ENCODE measurements at places on chromosomes 3 and 15.

DNA sequence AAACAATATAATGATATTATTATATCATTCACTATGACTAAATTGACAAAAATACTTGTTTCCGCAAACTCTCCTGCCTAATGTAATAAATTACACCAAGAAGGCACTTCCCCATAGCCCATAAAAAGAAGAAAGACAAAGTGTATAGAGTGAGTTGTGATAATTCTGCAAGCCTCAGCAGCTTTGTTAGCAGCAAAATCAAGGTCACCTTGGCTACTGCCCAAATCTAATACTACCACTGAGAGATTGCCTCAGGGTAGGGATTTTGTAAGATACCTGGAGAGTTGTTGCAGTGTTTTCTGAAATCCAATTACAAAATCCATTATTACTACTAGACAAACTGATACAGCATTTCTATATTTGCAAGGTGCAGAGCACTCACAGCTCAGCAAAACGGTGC is 503.5 kb downstream of the FGF12 start:
- DNase-seq = peak; percentile 85

- DNase-seq = peak; percentile 70
These were observed 78.3 kb upstream of the CDIN1 start for GRCh38 chr15:36501063-36501678.

GRCh38 chr3:23238578-23238977 is 35.5 kb downstream of the UBE2E2 start:
- DNase-seq = no peak

- no peak for DNase-seq
These were observed 63.3 kb downstream of the RBM6 start for GRCh38 chr3:50003216-50003615.

GRCh38 chr3:90036939-90037469 is 929.6 kb downstream of the EPHA3 start:
- no peak for DNase-seq

- DNase-seq = no peak
These were observed 755.7 kb upstream of the ALCAM start for GRCh38 chr3:104610730-104611652.

- no peak for DNase-seq
These were observed 18.8 kb downstream of the TFRC start for GRCh38 chr3:196063049-196063448.

DNA sequence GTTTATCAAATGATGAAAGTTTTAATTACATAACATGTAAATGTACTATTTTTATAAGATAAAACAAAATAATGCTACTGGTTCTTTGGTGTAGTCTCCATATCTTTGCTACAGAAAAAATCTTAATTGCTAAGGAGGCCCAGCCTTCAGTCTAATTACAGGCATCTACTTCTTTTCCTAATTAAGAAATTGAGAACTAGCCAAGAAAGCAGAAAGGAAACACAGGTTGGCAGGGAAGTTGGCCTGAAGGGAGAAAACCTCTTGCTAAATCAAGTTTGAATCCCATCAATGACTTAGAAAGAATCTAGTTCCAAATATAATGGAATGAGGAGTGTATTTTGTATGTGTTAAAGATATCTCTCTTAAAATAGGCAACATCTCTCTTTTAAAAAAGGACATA is 212.4 kb upstream of the ARL6 start:
- no peak for DNase-seq

DNA sequence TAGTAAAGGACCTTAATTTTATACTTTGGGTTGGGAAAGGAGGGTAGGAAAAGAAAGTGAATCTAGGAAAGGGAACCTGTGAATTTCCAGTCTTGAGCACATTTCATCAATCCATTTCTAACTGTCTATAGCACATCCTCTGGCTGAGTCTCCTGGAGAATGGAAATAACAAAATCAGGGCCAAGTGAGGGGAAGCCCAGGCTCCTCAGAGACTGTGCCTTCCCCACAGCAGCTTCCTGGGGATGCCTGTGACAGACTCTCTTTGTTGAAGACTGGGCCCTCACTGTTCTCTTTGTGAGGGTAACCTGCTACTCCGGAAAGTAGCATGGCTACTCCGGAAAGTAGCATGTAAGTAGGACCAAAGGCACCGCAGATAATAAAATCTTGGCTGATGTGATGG is 22.6 kb upstream of the CSPG5 start:
- no peak for DNase-seq

DNA sequence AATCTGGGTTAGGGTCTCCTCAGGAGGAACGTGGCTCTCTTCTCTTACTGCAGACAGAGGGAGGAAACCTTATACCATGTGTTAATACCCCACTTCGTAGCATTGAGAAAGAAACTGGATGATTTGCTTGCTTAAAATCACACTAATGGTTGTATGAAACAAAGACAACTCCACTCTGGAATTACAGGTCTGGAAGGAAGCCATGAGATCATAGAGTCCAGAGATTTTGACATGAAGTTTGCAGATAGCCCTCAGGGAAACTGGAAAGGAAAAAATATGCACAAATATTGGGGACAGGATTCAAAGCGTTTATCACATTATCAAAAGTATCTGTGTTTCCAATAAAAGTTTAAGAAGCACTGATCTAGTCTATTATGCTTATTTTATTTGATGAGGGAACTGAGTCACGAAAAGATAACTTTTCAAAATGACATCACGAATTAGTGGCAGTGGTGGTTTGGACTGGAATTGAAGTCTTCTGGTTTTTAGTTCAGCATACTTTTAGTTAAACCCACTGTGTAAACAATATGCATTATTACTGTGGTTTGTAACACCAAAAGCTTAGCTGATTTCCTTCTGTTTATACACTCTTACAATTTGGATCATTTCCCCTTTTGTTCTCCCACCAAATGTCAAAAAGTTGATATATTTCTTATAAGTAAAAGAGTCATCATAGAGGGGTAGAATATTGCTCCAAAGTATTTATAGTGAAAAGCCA is 16.8 kb downstream of the FGF7 start:
- DNase-seq = no peak

DNA sequence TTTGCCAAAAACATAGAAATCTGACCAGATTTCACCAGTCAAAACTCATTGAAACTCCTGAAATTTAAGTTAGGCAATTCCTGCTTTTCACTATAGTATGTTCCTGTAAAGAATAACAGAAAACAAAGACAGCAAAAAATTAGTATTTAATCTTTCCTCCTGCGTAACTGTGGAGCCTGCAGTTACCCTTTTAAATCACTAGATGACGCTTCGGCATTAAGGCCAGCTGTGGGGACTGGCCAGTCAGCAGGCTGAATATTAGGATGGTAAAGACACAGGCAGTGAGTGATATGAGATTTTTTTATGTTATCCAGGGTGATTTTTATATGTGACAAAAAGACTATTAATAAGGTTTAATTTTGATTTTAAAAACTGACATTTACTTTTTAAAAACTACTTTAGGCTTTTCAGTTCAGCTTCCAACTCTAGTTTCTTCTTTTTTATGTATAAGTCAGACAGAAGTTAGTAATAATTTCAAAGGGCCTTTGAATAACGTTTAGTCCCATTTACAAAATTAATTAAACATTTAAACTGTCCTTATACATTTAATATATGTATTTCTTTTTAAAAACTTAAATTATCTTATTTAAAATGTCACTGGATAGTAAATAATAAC is 165.1 kb downstream of the PPM1L start:
- DNase-seq = peak; percentile 19

DNA sequence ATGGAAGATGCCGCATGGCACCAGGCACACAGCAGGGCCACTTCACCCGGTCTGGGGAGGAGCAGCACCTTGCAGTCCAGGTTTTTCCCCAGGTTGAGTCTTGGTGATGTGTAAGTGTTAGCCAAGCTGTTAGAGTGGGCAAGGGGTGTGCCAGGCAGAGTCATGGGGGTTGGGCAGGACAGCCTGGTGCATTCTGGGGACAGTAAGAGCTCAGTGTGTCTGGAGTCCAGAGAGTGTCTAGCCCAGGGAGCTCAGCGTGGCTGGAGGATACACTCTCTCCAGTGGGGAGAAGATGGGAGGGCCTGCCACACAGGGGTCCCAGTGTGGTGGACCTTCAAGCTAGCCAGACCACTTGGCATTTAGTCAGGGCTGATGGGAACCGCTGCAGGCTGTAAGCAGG is 87.4 kb downstream of the AAGAB start:
- no peak for DNase-seq
